ENCODE measurements at places on chromosomes 7 and 10.

DNA sequence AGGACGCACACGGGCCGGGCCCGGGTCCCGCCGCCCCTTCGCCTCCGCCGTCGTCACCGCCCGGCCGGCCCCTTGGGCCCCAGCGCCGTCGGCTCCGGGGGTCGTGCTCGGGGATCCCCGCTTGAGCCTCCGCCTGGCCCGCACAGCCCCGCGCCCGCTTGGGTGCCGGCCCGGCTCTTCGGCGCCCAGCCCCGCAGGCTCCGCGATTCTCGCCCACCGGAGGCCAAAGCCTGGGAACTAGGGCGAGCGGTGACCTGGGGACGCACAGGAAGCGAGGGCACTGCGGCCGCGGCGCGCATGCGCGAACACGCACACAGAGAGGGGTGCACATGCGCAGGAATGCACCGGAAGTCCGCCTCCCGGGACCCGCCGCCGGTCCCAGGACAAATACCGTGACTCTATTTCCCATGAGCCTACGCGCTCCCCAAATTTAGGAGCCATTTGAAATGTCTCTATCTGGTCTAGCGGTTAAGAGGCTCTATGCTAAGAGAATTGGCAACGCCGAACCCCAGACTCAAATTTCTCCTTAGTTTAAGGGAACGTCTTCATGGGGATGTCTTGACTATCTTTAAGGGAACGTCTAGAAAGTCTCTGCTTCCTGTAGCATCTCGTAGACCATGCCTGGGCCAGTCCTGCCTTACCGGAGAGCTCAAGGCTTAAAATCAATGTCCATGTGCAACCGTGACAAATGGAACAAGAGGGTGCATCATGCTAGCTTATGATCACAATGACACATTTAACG lies at the start of gene ZNF12:
Gene ZNF12, minus strand, starts transcription at position 282 of the 742 bp plus-strand sequence. CDS start 1,774 bp downstream, outside the sequence.
- peak; percentile 85 for DNase-seq

DNA sequence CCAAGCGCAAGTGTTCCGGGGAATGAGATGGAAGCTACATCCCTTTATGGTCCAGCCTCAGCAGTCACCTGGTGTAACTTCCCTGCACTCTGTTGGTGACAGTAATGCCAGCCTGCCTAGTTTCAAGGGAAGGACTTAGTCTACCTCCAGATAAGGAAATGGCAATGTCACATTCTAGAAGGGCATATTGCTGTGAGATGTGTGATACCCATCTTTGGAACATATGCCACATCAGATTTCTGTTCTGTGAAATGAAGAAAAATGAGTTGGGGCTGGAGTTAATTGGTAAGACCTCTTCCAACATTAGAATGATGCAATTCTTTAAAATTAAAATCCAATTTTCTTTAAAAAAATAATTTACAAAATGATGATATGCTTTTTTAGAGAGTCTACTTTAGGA lies 212.0 kb downstream of the LRMDA start:
- DNase-seq: no peak

- no peak for DNase-seq
Measured at GRCh38 chr10:36109399-36110023, 467.4 kb upstream of the FZD8 start.

DNA sequence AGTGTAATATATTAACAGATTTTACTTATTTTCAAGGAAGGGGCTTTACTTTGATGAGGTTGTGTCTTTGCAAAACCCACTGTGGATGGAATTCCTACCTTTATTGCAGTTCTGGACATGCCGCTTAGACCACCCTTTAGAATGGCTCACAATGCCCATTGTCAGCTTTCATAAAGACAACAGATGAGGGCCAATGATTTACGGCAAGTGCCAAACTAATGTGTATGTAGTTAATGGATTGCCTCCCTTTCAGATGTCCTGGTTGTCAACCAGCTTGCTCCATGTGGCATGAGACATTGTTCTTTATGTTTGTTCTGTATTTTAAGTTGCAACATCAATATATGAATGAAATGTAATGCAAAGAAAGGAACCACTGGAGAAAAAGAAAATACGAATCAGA lies 35.0 kb upstream of the ELMO1 start:
- no peak for DNase-seq

DNA sequence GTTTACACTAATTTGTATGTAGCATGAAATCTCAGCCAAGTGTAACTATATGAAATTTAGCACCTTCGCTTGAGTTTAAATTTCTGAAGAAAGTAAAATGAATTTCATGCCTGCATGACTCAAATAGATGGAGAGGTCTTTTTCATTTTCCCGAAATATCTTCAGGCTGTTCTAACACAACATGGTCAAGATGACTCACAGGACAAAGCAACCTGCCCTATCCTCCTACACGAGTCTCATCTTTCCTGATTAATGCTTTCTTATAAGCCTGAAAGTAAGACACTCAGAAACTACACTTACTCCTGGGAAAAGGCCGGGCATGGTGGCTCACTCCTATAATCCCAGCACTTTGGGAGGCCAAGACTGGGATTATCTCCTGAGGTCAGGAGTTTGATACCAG lies 41.2 kb downstream of the CH25H start:
- no peak for DNase-seq

GRCh38 chr7:101978683-101979082 lies 161.3 kb downstream of the CUX1 start:
- no peak for DNase-seq

DNA sequence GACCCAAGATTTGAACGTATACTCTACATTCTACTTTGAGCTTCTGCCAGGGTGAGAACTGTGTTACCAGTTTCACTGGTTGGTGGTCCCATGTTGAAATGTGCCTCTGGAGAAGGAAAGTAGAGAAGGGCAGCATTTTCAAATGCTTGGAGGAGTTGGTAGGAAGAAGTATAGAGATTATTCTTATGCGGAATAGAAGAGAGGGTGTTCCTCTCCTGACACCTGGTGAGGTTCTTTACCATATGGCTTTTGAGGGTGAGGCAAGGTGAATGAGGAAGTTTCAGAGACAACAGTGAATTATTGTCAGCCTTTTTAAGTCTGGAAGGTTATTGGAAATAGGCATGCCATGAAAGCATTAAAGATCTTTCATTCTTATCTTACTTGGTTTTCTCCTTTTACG lies 34.3 kb downstream of the R3HCC1L start:
- DNase-seq: no peak

DNA sequence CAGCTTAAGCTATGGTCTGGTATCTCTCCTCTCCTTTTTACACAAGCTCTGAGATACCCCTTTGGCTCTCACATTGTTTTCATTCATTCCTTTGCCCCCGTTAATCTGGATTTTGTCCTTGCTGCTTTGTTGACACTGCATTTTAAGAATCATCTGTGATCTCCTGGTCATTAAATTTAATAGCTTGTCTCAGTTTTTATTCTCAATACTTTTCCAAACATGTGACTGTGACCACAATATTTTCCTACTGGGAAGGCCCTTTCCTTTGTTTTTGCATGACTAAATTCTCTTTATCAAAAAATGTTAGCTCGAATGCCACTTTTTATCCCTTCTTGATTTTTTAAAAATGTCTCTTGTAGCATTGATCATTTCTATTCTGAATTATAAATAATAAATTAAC lies 171.2 kb downstream of the SUGCT start:
- DNase-seq: no peak

GRCh38 chr10:103718247-103718620 lies 137.1 kb downstream of the SH3PXD2A start:
- no peak for DNase-seq

- DNase-seq: no peak
Measured at GRCh38 chr10:110698340-110698739, 54.2 kb downstream of the RBM20 start.

DNA sequence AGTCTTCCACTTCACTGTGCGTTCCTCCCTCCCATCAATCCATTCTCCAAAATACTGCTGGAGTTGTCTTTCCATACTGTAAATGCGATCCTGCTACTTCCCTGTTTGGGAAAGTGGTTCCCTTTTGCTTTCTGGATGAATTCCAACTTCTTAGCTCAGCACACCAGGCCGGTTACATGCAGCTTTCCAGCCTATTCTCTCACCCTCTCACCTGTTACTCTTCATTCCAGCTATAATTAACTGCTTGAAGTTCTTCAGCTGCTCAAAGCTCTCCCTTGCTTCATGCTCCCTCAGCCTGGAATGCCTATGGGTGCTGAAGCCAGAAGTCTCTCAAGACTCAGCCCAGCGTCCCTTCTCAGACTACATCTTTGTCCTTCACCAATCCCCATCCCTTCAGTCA lies 6.0 kb upstream of the ZNRF2 start:
- DNase-seq: no peak

GRCh38 chr10:99798920-99799319 lies 16.5 kb downstream of the ABCC2 start:
- DNase-seq: no peak

- DNase-seq: no peak
Measured at GRCh38 chr10:125087191-125087896, 73.0 kb downstream of the CTBP2 start.

DNA sequence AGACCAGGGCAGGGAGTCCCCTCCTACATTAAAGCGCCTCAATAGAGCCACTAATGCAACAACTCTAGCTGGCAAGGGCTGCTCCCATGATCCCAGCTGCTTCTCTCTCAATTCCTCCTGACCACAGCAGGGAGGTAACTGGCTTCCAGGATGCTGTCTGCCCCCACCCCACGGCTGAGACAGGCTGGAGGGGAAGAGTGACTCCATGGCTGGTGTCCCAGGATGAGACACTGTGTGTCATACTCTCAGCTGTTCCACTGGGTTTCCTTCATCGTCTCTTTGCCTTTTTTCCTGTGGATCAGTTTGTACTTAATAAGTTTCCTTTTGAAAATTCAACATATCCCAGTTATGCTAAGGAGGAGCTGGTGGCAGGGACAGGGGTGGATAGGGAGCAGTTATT lies 27.7 kb upstream of the MYH16 start:
- no peak for DNase-seq

DNA sequence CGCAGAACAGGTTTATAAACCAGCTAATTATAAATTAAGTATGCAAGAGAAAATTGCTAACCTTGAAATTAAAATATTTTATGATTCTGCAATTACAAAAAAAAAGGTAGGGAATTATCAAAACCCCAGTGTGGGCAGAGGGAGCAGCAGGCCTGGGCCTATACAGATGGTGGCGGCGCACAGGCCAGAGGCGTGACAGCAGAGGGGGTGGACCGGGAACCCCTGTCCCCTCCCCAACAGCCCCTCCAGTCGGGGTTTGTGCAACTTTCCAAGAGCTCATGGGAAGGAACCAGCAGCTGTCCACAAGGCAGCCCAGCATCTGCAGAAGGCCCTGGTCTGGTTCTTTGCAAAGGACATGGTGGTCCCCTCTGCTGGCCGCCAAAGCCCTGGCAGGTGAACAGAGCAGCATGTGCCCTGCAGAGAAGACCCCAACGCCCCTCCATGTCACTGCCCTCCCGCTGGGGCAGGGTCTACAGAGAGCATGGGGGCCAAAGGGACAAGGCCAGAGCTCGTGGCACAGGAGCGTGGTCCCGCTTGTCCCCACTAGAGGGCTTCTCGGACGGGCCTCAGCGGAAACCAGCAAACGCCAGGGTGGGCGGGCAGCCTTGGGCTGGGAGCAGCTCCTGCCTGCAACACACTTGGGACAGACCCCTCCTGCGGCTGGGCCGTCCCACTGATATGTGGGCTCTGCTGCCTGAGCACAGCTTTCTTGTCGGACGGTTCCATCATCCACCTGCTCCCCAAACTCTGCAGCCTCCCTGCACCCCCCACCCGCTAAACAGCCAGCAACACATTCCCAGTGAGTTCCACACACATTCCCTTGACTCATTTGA lies 75.1 kb downstream of the EBF3 start:
- DNase-seq: peak; percentile 72

DNA sequence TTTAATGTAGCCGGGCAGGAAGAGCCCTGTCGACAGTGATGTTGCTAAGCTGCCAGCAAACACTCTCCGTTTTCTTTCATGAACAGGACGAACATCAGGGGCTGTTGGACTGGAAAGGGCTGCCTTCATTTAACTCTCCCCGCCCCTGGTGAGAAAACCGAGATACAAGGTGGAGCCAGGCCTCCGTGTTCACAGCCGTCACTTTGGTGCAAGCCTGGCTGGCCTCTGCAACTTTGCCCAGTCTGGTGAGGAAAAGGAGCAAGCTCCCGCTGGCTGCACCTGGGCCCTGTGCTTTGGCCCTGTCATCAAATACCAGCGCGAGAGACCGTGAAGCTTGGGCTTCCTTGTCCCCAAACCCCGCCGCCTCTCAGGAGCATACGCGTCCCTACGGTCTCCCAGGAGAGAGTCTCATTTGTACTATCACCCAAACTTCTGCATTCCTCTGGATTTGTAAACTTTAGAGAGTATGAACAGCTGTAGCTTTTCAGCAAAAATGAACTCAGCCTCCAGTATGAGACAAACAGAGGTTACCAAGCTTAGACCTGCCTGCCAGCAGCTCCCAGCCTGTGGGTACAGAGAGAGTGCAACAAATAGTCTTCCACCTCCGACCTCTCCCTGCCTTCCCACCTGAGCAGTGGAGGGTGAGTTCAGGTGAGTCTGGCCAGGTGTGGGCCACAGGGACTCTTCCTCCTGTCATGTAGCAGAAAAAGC lies 445.3 kb upstream of the MGMT start:
- no peak for DNase-seq

GRCh38 chr7:74479961-74480829 lies 26.5 kb downstream of the GTF2IRD1 start:
- no peak for DNase-seq

- no peak for DNase-seq
Measured at GRCh38 chr7:87404674-87405073, 59.2 kb downstream of the CROT start.
